Occipital lobe (tissue), 3 donors: ENCODE measurements at places on chromosomes 13 and 19. TPM values are rescaled to one million over a fixed set of nuclear protein-coding genes. Genes with fewer than 3 reads are reported as not detected.

MYH14 gene
- total RNA-seq, result 0.94 TPM

MBD3L3 gene
- total RNA-seq, result not detected

ZNF256 gene
- 15.6 TPM for total RNA-seq

CGB8 gene
- total RNA-seq, result not detected

LIN37 gene
- total RNA-seq, result 8.3 TPM

LHB gene
- not detected for total RNA-seq
